ENCODE measurements at places on chromosomes 2 and 18. TPM values are rescaled to one million over a fixed set of nuclear protein-coding genes. Genes with fewer than 3 reads are reported as not detected.

GRCh38 chr2:63590626-63591408 is 2.1 kb downstream of the MDH1 start:
- peaks cover 4% of the 10 kb centered on the region for H3K36me3 ChIP-seq
- DNase-seq, result no peak
- no peaks in the 10 kb centered on the region for H3K4me1 ChIP-seq
- no peak overlapping the region for H3K4me3 ChIP-seq
- no peaks in the 10 kb centered on the region for H3K27me3 ChIP-seq

DNA sequence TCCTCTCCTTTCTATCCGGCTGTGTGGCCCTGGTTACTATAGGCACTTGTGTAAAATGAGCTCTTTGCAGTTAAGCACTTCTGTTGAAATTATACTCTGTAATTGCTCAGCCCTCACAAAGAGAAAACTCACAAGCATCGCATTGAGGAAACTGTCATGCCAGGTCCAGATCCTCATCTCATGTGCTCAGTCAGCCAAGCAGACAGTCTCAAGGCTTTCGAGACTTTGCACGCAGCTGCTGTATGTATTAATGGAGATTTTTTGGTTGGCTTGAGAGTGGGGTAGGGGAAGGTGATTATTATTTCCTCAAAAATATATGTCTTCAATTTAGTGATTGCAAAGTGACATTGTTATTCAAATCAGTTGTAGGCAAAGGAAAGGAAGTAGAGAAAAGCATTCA is 33.0 kb upstream of the PHLPP1 start:
- H3K36me3 ChIP-seq, result no peaks in the 10 kb centered on the region
- no peak overlapping the region for H3K4me3 ChIP-seq
- H3K4me1 ChIP-seq, result no peaks in the 10 kb centered on the region
- no peaks in the 10 kb centered on the region for H3K27me3 ChIP-seq
- DNase-seq, result no peak

DNA sequence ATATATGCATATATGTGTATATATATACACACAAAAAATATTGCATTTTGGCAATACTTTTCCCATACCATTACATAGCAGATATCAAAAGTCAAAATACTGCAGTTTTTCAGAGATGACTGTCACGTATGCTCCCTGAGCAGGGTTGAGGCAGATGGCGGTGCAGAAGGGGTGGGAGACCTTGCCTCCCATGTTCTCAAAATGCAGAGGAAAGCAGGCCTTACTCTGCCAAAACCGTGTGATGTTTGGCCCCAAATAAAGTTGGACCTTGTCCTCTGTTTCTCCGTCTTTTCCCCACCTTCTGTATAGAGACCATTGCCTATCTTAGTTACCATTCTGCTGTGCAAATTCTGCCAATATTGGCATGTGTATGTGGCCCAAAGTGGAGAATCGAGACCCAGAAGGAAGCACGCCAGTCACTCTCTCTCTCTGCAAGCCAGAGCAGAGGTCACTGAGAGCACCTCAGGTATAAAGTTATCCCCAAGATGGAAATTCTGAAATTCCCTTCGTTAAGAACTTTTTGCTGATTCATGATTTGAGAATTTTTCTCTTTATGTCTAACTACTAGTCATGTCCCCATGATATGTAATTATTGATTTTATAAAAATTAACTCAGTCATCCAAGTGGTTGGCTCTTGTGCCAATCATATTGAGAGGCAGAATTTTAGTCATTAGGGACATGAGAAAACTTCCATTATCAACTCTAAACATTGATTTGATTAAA is 898.8 kb downstream of the EPHA4 start:
- H3K27ac ChIP-seq, result no peak overlapping the region
- no peak overlapping the region for H3K4me3 ChIP-seq
- no peaks in the 10 kb centered on the region for H3K4me1 ChIP-seq
- H3K27me3 ChIP-seq, result no peaks in the 10 kb centered on the region
- no peaks in the 10 kb centered on the region for H3K36me3 ChIP-seq

DNA sequence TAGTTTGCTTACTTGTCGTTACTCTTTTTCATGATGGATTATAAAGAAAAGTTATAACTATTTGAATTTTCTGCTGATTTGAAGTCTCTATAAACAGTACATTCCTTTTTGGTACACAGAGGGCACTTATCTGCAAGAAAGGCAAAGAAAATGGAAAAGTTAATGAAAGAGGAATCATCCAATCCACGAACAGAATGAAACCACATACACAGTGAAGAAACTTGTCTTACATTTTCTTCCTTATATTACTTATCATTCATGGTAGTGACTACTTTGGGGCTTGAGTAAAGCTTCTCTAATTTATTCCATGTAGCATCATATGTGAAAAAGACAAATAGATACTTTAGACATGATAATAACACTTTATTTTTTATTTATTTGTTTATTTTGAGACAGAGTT is 14.8 kb upstream of the ACTR3 start:
- H3K27me3 ChIP-seq, result no peaks in the 10 kb centered on the region
- no peak for DNase-seq
- H3K27ac ChIP-seq, result no peak overlapping the region
- no peaks in the 10 kb centered on the region for H3K36me3 ChIP-seq

ABCB6 gene
- total RNA-seq, result 72.5 TPM

TSPYL6 gene
- total RNA-seq, result not detected

CERKL gene
- total RNA-seq, result not detected

OXER1 gene
- total RNA-seq, result 14.7 TPM
